ENCODE measurements at places on chromosomes 7 and 10. TPM values are rescaled to one million over a fixed set of nuclear protein-coding genes. Genes with fewer than 3 reads are reported as not detected.

- peak; percentile 37 for DNase-seq
Observed at GRCh38 chr7:9621927-9622326, 1188.5 kb downstream of the NXPH1 start.

- no peak for DNase-seq
Observed at GRCh38 chr10:73876566-73876965, 2.2 kb upstream of the CAMK2G start.

Gene KCNH2
- total RNA-seq, result 4.4 TPM

Gene PMPCB
- total RNA-seq, result 63.9 TPM

DNA sequence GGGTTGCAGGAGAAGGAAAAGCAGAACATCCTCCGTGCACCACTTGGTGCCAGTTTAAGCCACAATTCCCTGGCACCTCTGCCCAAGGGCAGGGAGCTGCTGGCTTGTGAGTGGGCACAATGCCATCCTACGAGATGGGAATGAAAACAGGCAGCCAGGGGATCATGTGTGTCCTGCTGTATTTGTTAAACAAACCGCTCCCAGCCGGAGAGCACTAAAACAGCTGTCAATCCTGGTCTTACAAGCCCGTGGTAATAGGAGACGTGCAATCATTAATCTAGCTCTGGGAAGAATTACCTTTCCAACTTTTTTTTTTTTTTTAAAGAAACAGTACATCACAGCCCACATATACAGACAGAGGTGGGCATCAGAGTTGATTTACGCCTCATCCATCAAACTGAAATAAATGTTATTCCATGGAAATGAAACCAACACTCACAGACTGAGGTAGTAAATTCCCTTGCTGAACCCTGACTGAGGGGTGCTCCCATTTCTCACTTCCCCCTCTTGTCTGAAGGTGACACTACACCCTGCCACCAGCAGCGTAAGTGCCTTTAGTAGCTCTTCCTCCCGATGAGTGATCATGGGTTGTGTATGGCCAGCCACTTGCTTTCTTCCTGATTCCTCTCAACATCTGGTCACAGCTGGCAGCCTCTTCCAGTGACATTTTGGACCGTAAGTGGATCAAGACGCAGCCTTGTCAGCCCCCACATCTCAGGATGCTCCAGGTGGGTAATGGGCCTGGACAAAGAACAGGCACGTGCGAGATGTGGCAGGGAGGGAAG lies 143.8 kb downstream of the TEX36 start:
- no peak for DNase-seq

- no peak for DNase-seq
Observed at GRCh38 chr10:46520381-46520780, 36.1 kb downstream of the GPRIN2 start.

DNA sequence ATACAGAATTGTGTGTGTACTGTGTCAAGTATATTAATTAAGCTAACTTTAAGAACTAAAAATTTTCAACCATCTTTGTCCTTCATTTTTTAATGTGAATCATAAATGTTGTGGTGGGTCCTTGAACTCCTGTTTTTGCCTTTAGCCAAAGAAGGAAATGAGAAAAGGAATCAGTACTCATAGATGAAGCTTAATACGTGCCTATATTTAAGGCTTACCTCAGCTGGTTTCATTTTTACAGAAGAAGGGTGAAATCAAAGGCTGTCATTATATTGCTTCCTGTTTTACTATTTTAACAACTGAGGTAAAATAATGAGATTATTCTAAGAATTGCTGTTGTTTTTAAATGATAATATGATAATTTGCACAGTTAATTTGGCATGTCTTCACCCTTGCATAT lies 6.3 kb upstream of the SNX13 start:
- no peak for DNase-seq

Gene NPFFR1
- not detected for total RNA-seq

Gene HOXA4
- not detected for total RNA-seq

Gene FAM25G
- not detected for total RNA-seq

Gene CHCHD1
- total RNA-seq, result 37.6 TPM

Measured in endodermal cell (in vitro differentiated cells).